Stimulated activated CD4-positive, alpha-beta T cell treated with anti-CD3 and anti-CD28 coated beads, Interleukin-1b, Interleukin-23, amount 100 ng/mL, for 24 hours (primary cell): ENCODE measurements at places on chromosomes 3 and 15.

DNA sequence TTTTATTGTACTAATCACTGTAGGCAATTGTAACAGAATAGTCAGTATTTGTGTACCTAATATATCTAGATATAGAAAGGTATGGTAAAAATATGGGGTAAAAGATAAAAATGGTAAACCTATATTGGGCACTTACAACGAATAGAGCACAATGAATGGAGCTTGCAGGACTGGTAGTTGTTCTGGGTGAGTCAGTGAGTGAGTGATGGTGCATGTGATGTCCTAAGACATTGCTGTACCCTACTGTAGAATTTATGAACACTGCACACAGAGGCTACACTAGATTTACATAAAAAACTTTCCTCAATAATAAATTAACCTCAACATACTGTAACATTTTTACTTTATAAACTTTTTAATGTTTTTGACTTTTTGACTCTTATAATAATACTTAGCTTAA lies 274.3 kb upstream of the PPP2R3A start:
- DNase-seq, result no peak

DNA sequence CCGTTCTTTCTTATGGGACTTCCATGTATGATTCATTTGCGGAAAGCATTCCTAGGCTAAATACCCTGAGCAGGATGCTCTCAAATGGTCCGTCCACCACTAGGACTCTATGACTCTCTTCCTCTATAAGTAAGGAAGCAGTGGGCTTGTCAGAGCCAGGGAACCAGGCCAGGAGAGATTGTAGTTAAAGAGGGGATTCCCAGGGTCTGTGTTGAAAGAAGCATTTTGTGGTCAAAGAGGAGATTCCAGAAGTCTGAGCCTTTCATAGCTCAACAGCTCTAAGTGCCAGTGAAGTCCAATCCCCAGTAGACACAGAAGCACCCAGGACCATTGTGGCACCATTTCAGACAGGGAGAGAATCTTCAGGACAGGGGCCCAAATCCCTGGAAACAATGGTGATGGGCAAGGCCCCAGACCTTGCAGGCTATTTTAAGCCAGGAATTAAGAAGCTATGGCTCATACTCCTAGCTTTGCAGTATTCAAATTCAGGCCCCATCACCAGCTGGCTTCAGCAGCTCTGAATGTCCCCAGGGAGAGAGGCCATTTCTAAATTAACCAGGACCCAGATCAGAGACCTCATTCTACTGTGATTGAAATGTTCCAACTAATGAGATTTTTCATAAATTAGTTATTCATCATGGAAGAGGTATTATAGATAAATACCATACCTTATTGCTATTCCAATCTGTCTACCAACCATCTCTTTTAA lies 81.7 kb downstream of the CD47 start:
- no peak for DNase-seq

DNA sequence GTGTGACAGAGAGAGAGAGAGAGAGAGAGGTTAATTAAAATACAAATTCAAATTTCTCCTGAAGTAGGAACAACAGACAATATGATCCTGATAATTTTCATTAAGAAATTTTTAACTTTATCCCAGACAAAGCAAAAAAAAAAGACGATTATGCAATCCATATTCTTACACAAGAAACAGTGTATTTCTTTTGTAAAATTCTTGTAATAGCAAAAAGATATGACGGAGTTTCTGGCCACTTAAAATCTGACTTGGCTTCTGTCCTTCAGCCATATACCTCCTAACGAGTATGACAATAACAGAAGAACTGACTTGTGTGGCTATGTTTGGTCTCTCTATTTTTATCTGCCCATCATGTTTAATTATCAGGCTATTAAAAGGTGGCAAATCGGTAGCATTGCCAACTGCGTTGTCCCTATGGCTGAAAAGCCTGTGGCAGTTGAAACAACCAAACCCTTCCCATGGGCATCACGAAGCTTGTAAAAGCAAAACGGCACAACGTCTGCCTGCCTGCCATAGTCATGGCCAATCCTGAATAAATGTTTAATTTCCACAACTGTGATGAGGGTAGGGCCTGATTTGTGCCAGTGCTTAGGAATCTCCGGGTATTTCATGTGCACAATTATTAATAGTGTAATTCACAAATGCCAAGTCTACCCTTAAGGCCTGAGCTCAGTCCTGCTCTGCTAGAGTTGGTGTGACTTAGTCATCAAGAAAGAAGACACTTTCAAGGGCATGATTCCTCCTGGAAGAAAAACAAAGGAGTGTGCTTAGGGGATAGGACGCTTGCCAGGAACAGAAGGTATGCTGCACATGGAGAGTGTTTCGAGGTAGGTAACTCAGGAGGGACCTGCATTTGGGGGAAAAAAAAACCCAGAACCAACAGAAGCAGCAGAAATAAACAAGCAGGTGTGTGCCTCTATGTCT lies 1090.2 kb downstream of the FHIT start:
- DNase-seq, result no peak

DNA sequence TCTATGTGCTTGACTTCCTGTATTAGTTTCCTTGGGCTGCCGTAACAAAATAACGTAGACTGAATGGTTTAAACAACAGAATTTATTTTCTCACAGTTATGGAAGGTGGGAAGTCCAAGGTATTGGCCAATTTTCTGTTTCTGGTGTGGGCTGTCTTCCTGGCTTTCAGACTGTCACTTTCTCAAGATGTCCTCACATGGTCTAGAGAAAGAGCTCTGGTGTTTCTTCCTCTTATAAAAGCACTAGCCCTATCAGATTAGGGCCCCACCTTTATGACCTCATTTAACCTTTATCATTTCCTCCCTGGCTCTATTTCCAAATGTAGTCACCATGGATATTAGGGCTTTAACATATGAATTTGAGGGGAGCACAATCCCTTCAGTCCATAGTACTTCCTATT lies 54.6 kb downstream of the SPRED1 start:
- no peak for DNase-seq

- peak; percentile 63 for DNase-seq
These were observed 57.6 kb upstream of the BCL6 start for GRCh38 chr3:187802928-187803259.

DNA sequence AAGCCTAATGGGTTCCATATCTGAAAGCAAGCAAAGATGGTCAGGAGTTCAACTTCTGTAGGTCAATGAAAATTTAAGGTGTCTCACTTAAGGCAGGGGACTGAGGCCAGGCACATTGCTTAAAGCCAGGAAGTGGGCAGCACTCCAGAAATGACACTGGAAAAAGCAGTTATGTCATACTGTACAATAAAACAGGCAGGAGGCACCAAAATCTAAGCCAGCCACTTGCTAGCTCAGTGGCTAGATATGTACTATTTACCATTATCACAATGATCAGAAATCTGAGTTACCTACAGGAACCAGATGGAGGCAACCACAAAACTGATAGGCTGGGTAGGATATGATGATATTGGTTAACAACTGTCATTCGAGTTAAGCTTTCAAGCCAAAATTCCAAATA lies 57.3 kb downstream of the FRMD5 start:
- DNase-seq, result no peak
